ENCODE measurements at places on chromosomes 4 and X. TPM values are rescaled to one million over a fixed set of nuclear protein-coding genes. Genes with fewer than 3 reads are reported as not detected.
A peak's percentile ranks its signal among the peaks of the same experiment; 100 is the strongest.

GRCh38 chr4:114674080-114674479, 75.5 kb downstream of the UGT8 start:
- DNase-seq, result peak; percentile 11

DNA sequence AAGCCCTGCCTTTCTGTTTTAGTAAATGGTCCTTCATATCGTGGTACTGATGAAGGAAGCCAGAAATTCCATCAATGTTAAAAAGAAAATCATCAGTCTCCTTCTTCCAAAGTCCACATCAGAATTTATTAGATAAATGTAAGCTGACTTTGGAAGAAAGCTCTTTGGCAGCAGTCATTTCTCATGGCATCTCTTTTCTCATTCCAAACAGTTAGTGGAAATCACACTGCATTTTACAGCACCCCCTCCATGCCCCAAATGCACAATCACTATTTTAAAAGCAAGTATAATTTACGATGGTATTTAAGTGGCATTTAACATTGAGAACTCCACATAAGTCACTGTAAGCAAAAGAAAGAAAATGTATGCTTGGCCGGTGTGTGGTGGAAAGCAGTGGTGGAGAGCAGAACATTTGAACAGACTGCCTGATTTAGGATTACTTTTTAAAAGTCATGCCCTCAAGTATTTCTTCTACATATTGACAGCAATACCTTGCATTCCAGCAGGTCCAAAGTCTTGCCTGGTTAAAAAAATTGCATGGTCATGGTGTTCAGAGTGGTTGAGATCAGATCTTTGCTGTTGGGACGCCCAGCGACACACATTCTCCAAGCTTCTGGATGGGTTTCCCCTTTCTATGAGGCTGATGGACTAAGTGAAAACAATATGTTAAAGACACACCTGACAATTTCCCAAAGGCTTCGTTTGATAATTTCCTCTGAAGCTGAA, 248.6 kb downstream of the ADAMTS3 start:
- DNase-seq, result no peak

GRCh38 chr4:143736861-143737260, 36.4 kb upstream of the FREM3 start:
- no peak for DNase-seq

DNA sequence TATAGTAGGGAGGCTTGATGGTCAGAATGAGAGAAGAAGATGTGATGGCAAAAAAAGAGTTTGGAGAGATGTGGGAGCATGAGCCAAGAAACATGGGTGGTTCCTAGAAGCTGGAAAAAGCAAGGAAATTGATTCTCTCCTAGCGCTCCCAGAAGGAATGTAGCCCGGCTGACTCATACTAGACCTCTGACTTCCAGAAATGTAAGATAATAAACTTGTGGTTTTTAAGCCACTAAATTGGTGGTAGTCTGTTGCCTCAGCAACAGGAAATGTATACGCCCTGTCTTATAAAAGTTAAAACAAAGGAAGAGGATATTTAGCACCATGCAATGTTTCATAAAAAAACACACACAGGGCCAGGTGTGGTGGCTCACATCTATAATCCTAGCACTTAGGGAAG, 182.7 kb upstream of the PCDH7 start:
- no peak for DNase-seq

GRCh38 chr4:95513022-95513421, 35.8 kb downstream of the UNC5C start:
- no peak for DNase-seq

- no peak for DNase-seq
These were observed 253.8 kb downstream of the DHX15 start for GRCh38 chr4:24330573-24330972.

DNA sequence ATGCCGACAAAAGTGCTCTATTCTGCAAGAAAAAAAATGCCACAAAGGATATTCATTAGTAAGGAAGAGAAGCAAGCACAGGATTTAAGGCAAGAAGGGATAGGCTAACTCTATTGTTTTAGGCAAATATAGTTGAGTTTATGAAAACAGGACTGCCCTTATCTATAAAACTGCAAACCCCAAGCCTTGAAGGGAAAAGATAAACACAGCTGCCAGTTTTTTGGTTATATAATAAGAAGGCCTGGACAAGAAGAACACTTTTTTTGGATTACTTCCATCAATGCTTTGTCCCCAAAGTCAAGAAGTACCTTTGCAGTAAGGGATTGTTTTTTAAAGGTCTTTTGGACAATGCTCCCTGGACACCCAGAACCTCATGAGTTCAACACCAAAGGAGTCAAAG, 45.4 kb upstream of the WWC2 start:
- DNase-seq, result no peak

- no peak for DNase-seq
These were observed 6.7 kb upstream of the NXF3 start for GRCh38 chrX:103099691-103100090.

DNA sequence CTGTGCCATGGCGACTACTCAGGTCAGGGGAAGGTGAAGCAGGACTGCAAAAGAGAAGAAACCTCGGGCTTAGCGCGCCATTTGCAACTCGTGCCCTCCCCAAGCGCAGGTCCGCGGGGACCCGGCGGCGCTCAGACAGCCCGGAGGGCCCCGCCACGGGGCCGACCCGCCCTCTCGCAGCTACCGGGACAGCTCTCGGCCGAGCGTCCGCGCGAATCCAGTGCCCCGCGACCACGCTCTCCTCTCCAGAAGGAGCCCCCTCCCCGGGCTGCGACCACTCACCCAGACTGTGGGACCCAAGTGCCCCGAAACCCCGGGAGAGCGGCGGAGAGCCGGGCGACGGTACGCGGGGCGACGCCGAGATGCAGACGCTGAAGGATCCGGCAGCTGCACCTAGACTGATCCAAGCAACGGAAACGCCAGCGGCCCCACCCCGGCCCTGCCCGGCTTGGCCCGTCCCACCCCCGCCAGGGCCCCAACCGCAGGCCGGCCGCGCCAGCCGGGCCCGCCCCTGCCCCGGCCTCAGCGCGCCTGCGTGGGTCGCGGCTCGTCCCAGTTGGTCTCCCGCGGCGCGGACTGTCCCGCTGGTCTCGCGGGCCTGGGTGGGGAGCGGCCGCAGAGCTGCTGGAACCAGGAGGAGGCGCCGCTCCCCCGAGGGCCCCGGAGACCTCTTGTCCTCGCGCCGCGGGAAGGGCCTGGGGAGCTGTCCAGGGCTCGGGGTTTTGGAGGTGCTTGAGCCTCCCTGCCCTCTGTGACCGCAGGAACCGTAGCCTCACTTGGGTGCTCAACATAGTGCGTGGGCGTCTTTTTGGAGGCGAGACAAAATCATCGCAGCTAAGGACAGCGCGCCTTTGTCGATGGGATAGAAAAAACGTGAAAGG, at the start of gene ANXA5:
Gene ANXA5, minus strand, starts transcription at position 400 of the 881 bp plus-strand sequence. Its CDS starts 391 bp downstream, at position 9.
- DNase-seq, result peak; percentile 86

GRCh38 chr4:183142571-183143550, 43.8 kb downstream of the WWC2 start:
- DNase-seq, result no peak

DNA sequence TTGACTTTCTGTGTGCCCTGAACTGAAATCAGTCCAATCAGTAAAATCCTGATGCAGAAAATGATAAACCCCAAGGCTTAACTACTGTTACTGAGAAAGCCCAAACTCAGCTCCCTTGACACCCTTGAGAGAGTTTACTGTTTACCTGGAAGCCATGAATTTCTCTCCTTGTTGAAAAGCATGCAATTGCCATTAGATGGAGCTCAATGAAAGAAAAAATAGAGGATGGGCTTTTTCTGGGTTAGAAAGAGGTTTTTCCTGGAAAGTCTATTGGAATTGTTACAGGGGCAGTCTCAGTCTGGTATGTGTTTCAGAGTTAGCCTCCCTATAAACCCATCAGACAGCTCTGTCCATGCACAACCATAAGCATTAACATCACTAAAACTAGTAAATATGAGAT, 66.4 kb upstream of the C4orf54 start:
- DNase-seq, result no peak

- DNase-seq, result no peak
These were observed 9.6 kb downstream of the ADGRG4 start for GRCh38 chrX:136310411-136310810.

DNA sequence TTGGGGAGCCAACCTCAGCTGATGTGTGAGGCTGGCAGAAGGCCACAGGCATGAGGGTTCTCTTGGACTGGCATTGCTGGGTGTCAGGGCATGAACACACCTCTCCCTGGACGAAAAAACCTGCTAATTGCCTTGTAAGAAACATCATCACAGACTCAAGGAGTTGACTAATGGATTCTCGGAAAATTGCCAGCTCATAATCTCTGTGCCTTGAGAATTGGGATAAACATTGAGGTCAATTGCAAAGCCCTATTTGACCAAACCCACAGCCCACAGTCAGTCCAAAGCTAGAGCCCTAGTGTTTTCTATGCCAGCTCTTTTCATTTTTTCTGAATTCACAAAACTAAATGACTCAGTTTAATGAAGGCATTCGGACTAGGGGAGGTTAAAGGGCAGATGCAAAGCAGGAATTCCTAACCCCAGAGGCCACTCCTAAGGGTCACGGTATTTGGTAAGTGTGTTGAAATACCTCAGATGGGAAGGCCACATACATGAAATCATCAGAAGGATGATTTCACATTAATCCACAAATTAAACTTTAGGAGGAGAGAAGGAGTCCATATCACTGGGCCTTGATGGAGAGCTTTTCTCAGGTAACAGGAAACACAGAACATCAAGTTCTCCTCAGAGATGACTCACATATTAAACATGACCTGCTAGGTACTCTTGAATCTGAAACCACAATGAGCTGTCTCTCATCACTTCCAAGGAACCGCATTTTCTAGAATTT, 39.0 kb upstream of the RASL11B start:
- no peak for DNase-seq

- no peak for DNase-seq
These were observed 270.8 kb downstream of the FSTL5 start for GRCh38 chr4:161892951-161893350.

GRCh38 chr4:118972167-118972566, 83.5 kb downstream of the SYNPO2 start:
- no peak for DNase-seq

ZNF827 gene
- 43.7 TPM for polyA plus RNA-seq

CYSLTR1 gene
- polyA plus RNA-seq, result 2.4 TPM

CLDN22 gene
- polyA plus RNA-seq, result 0.41 TPM

HMGB3 gene
- polyA plus RNA-seq, result 121 TPM

Data from renal pelvis (tissue), 12 donors.